Muscle of arm (tissue), 14 donors: ENCODE measurements at places on chromosomes 13 and 19.

DNA sequence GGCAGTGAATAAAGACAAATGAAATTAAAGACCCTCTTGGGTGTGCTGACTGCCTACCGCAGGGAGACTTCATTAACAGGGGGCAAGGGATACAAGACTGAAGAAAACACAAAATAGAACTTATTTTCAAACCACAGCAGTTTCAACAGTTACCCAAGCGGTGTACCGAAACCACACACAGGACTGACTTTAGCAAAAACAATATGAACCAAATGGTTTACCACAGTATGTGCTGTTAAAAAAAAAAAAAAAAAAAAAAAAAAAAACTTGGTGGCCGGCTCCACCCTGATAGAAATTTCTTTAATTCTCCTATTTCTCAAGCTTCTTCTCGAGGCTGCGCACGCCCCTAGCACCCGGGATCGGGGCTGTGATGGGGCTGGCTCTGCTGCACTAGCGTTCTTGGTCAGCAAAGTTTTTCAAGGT is 42.6 kb downstream of the KLF2 start:
- no peak for DNase-seq

GRCh38 chr19:7787141-7787540 is 24.1 kb downstream of the CLEC4M start:
- no peak for DNase-seq

- DNase-seq: no peak
These were observed 2.2 kb upstream of the TMEM86B start for GRCh38 chr19:55230780-55231179.

GRCh38 chr19:18053576-18054219 is 33.0 kb downstream of the IL12RB1 start:
- DNase-seq: no peak
